ENCODE measurements at places on chromosomes 1 and 21. TPM values are rescaled to one million over a fixed set of nuclear protein-coding genes. Genes with fewer than 3 reads are reported as not detected.

FTCD gene
- 0.21 TPM for total RNA-seq

TRIM67 gene
- total RNA-seq: 0.08 TPM

ASCL5 gene
- not detected for total RNA-seq

IL24 gene
- total RNA-seq: not detected

LPAR3 gene
- total RNA-seq: 6.3 TPM

CACNA1S gene
- total RNA-seq: not detected

HSPA13 gene
- total RNA-seq: 30.1 TPM

LRRC71 gene
- 0.77 TPM for total RNA-seq

IGSF3 gene
- 9.3 TPM for total RNA-seq

CCDC185 gene
- total RNA-seq: not detected

COL11A1 gene
- total RNA-seq: 106 TPM

YIPF1 gene
- 21.4 TPM for total RNA-seq

CYP2J2 gene
- not detected for total RNA-seq

CDC42 gene
- total RNA-seq: 240 TPM
